ENCODE measurements at places on chromosomes 4 and X.

- peak; percentile 63 for DNase-seq
Observed at GRCh38 chr4:145936142-145936996, 2.3 kb downstream of the ZNF827 start.

DNA sequence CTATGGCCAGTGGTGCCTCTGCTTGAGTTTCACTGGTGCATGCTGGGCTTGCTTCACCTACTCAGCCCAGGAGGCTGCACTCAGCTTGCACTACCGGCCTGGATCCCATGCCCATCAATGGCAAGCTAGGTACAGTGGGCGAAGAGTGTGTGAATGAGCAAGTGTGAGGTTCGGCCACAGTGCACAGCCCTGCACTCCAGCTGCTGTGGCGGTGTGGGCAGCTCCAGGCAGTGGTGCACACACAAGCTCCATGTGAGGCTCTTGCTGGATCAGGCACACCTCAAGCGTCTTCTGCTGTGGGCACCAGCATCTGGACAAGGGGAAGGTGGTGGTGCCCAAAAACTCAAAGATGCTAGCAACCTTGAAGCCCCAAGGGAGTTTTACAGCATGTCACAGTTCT, 820.9 kb upstream of the LCORL start:
- no peak for DNase-seq

DNA sequence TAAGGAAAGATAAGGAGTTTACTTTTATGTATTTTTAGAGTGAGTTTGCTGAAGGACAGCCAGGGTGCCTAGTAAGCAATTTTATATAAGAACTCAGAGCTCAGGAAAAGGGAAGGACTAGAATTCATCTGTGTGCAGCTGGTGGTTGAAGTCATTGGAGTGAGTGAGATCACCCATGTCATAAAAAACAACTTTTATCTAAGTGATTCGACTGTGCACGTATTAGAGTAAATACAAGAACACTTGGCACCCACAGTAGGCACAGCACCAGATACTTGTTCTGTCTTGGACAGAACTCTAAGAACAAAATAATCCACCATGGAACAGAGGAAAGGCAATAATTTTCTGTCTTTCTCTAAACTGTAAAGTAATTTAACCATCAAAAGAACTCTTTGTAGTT, 31.6 kb downstream of the SYNPO2 start:
- no peak for DNase-seq

DNA sequence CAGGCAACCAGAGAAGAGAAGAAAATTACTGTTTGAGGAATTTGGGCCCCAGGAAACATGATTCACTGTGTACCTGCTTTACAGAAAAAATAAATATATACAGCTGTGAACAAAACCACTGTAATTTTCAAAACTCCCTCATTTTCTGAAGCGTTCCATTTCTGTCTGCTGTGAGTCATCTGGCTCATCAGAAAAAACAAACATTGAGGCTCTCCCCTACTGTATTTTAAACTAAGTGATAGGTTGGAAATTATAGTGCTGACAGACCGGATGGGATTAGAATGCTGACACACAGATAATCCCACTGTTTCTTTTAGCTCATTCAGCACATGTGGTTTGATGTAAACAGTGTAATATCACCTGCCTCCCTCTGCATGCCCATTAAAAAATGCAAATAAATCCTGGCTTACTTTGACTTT, 847.0 kb downstream of the TRIML1 start:
- DNase-seq: no peak

GRCh38 chr4:173074501-173074946, 94.1 kb upstream of the GALNT7 start:
- no peak for DNase-seq

DNA sequence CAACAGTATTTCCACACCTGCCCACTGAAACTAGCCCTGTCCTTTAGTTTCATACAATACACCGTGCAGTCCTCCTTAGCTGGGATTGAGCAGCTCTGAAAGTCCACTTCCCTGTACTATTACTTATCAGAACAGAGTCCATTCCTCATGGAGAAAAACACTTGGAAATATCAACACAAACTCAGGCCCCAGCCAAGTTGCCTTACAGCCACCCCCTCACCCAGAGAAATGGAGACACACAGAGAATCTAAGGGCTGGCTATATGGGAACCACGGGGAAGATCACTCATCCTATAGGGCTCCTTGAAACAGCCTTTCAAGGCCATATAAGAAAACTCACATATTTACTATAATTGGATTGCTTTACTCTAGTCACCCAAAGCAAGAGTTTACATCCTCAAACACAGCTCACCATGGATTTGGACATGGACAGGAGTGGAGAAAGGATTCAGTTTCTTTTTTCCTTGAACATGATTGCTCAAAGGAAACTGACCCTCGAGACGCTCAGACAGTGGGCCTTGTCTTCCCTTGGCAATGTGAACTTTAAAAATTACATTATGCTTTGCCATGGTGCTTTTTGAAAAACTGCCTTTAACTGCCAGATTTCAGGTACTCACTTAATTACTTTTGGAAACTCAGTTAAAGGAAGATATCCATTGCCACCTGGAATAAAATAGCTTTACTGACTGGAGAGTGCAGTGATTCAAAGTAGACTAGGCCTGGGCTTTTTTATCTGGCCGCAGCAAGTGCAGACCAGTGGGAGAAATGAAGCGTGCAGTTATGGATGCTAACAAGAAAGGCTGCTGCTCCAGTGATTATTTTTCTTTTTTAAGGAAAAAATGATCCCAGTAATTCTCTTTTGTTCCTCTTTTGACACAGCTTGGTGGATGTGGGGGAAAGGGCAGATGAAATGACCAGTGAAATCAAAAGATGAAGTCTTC, 1.6 kb downstream of the SCARB2 start:
- DNase-seq: no peak

DNA sequence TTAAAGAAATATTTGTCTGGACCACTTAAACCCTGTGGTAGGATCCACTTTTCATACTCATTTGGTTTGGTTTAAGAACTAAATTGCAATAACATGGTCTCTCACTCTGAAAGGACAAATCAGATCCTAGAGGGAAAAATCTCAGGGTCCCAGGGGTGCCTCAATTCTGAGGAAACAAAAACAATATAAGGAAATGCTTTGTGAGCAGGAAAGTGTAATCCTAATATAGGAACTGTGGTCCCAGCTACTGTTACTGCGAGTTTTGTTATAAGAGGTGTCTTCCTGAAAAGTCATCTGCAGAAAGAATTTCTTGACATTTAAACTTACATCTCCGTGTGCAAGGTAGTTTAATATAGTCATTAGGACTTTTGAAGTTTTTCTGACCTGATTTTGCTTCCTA, 420.1 kb upstream of the LCORL start:
- no peak for DNase-seq

GRCh38 chrX:49177338-49177833, 5.7 kb downstream of the PLP2 start:
- DNase-seq: no peak

GRCh38 chr4:22202975-22203710, 254.6 kb upstream of the KCNIP4 start:
- no peak for DNase-seq

GRCh38 chr4:57037982-57038604, 59.4 kb downstream of the POLR2B start:
- peak; percentile 40 for DNase-seq

- DNase-seq: no peak
Observed at GRCh38 chr4:40828661-40829060, 78.9 kb downstream of the NSUN7 start.

DNA sequence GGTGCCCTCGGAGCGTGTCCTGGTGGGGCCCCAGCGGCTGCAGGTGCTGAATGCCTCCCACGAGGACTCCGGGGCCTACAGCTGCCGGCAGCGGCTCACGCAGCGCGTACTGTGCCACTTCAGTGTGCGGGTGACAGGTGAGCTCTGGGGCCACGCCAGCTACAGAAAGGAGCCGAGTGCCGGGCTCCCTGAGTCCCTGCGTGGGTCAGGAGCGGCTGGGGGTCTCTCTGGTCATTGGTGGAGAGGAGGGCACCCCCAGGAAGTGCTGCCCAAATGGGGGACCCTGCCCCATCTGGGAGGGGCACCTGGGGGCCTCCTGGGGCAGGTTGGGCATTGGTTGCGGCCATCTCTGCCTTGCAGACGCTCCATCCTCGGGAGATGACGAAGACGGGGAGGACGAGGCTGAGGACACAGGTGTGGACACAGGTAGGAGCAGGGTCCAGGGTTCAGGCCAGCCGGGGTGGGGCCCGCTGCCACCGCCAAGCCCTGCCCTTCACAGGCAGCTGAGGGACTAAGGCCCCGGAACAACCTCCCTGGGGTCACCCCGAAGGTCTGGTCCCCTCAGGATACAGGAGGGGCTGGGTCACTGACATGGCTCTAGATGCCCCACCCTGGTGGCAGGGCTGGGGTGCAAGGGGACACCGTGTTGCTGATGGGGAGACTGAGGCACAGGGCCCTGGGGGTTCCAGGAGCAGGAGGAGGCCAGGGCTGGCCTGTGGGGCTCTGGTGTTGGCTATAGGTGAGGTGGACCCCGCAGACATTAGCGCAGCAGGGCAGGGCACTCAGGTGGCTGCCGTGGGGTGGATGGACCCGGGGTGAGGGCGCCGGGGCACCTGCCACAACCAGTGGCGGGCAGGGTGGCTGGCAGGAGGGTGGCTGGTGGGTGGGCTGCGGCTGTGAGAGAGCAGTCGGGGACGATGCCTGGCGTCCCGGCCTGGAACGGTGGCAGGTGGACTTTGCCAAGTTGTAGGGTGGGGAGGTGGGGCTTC, 6.6 kb downstream of the FGFR3 start:
- DNase-seq: no peak

DNA sequence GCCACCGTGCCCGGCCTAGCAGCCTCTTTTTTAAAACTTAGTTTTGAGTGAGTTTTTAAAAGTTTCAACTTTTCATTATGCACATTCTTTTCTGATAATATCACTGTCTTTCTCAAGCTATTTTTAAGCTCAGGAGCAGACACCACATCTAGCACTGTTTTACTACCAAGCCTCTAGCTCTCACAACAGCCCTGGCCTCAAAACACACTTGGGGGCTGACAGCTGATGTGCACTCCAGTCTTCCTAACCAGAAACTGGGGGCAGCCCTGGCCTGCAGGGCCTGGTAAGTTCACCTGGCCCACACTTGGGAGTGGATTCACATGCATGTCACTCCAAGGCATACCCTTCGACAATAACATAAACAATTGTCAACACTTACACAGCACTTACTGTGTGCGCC, 34.0 kb downstream of the CENPU start:
- no peak for DNase-seq

- DNase-seq: no peak
Observed at GRCh38 chrX:20382082-20382481, 115.4 kb upstream of the RPS6KA3 start.

- DNase-seq: no peak
Observed at GRCh38 chr4:43132010-43132582, 239.6 kb downstream of the GRXCR1 start.

DNA sequence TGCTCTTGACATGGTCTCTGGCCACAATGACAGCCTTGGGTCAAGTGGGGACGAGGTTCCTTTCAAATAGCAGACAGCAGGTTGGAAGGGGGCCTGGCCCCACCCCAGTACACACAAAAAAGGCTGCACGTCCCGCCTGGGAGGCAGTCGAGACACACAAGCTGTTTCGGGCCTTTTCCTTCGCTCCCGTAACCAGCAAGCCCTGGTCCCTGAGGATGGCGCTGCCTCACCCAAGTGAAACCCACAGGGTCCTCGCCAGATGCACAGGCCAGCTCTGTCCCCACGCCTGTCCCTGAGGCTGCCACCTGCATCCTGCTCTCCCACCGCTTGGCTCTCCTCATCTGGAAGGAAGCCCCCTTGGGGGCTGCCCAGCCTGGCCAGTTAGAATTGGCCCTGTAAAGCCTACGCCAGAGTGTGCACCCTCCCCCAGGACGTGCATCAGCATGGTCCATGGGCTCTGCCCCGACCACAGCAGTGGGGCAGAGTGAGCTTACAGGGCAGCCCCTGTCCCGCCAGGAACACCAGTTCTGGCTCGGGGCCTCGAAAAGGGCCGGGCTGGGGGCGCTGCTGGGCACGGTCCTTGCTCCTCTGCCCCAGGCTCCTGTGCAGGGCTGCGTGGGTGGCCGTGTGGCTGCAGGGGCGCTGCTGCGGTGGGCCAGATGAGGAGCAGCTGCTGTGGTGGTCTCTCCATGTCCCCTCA, 2.0 kb downstream of the CPLX1 start:
- peak; percentile 29 for DNase-seq

GRCh38 chr4:26931966-26932365, 71.3 kb downstream of the STIM2 start:
- no peak for DNase-seq

DNA sequence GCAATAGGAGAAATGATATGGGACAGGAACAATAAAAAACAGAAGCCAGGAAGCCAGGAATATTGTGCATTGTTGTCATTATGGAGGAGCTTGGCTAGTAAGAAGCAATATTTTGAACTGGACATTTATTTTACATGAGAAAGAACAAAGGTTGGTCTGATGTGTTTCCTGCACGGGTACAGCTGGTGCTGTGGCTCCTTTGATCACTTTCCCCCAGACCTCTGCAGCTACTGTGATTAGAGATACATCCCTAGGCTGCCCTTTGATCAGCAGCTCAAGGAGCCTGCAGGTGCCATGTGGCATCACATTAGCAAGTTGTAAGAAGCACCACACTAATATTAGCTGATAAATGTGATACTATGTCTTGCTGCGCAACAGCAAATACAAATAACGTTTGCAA, 2.5 kb downstream of the PDGFC start:
- DNase-seq: no peak

GRCh38 chrX:56793112-56793430, 64.0 kb downstream of the NBDY start:
- DNase-seq: no peak

DNA sequence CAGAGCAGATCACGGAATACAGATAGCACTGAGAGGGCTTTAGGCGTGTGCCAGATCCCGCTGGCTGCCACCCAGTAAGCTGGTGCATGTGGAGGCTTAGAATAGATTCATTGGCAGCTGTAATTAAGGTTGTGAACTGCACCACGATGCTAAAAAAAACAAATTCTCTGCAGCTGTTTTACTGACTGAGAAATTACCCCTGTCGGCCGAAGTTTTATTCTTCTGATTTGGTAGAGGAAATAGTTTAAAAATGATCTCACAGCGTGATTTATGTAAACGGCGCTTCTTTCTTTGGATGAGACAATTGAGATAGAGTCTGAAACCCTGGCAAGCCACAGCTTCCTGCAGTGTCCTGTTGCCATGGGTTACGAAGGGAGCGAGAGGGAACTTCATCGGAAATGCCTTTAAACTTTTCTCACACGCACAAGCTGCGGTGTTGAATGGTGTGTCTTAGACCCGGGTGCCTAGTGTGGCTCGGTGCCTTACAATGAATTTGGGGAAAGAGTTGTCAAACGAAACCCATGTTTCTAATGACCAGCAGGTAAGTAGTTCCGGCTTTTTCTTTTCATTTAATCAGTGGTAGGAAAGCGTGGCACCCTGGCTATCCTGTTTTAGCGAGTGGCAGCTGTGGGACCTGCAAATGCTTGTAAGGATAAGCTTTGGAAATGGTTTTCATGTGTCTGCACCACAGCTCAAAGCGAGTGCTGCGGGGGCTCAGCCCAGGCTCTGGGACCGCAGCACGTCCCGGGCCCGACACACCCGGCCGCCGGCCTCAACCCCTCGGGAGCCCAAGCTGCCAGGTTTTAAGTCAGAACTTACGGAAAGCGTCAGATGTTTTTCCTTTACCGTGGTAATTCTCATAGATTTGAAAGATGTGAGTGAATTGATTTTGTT, 71.7 kb upstream of the HGFAC start:
- no peak for DNase-seq

Data from 8988T (cell line).